Activated gamma-delta T cell treated with anti-CD3 and anti-CD28 coated beads, Interleukin-2, amount 50 U/mL, for 16 hours (primary cell): ENCODE measurements at places on chromosomes 6 and 20.
A peak's percentile ranks its signal among the peaks of the same experiment; 100 is the strongest.

DNA sequence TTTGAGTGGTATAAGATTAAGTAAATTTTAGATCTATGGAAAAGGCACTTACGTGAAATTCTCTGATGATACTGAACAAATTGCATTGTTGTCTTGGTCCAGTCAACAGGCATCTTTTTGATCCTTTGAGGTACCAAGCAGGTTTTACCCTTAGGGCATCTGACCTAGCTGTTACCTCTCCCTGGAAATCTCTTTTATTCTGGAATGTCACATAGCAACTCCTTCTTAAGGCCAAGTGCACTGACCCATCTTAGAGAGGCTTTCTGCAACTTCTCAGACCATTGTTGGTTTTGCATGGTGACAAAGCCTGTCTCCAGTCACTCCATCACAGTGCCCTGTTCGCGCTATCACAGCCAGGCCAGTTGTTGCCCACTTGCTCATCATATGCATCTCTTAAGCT is 42.0 kb downstream of the TPD52L1 start:
- DNase-seq: no peak

GRCh38 chr6:146902846-146903245 is 301.4 kb upstream of the STXBP5 start:
- no peak for DNase-seq

GRCh38 chr20:32989507-32990283 is 14.5 kb downstream of the SUN5 start:
- DNase-seq: no peak

- peak; percentile 73 for DNase-seq
Observed at GRCh38 chr6:37791156-37791919, 28.2 kb upstream of the ZFAND3 start.

DNA sequence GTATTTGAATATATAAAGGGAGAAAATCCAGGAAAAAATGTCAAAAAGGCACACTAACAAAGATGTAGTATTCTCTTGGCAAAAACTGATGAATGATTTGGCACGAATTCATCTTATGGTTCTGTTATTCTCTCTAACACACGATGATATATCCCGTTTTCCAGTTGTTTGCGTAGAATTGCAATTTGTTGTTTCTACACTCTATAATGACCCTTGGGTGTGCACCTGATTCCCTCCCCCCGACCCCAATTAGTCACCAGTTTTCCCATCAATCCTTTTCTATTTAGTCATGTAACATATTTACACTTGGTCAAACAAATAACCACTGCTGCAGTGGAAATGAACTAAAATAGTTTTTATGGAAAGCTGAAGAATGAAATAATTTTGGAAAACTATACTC is 1.5 kb upstream of the ARID1B start:
- no peak for DNase-seq

- no peak for DNase-seq
Observed at GRCh38 chr6:145189836-145190235, 545.5 kb downstream of the EPM2A start.

DNA sequence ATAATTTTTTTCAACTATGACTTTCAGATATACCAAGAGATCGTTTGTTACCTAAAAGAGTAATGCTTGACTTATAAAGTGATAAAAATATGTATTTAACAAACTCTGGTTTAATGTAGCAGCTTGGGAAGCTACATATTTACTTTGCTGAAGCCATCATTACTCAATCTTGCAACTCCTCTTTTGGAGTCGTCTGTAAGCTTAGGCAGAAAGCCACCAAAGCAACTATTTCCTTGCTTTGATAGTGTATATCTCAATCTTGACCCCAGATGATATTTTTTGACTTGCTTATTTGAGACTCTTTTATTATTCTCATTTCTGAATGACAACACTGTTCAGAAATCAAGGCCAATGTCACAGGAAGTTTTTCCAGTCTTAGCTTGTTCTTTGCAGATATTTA is 183.0 kb downstream of the SAMD5 start:
- no peak for DNase-seq

DNA sequence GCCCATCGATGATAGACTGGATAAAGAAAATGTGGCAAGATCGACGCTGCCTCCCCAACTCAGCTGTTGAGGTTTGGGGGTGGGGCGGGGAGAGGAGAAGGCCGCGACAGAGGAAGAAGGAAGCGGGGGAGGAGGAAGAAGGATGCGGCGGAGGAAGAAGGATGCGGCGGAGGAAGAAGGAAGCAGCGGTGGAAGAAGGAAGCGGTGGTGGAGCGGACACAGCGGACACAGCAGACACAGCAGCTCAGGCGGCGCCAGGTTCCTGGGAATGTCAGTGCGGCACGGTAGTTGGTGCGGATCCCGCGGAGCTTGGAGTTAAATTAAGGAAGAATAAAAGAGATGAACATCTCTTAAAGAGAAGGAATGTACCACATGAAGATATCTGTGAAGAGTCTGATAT is 163.9 kb upstream of the NT5E start:
- DNase-seq: no peak

GRCh38 chr20:53617791-53618489 is 24.3 kb upstream of the ZNF217 start:
- no peak for DNase-seq

- DNase-seq: no peak
Observed at GRCh38 chr6:1377526-1377925, 11.8 kb upstream of the FOXF2 start.

DNA sequence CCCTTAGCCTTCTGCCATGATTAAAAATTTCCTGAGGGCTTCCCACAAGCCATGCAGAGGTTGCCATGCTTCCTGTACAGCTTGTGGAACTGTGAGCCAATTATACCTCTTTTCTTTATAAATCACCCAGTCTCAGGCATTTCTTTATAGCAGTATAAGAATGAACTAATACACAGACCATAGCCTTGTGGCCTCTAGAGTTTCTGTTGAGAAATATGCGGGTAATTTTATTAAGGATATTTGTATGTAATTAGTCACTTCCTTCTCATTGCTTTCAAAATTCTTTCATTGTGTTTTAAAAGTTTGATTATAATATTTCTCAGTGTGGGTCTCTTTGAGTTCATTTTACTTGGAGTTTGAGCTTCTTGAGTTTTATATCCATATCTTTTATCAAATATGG is 484.9 kb downstream of the COL12A1 start:
- no peak for DNase-seq
